ENCODE measurements at places on chromosomes 13 and 19. TPM values are rescaled to one million over a fixed set of nuclear protein-coding genes. Genes with fewer than 3 reads are reported as not detected.

- no peak for DNase-seq
These were observed 7.1 kb upstream of the GRTP1 start for GRCh38 chr13:113371061-113371460.

DNA sequence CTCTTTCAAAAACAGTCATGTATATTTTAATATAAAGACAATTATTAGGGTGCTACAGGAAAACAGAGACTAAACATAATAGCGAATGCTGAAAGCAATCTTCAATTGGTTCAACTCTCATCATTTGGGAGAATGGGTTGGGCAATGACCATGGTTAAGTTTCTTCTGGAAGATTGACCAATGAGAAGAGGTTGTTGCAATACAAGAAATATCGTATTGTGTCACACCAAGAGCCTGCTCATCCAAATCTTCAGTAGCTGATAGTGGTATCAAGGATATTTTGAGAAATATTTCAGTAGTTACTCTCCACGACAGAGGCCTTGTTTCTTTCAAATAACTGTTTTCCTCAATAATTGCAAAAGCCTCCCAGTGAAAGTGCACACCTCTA, 83.0 kb upstream of the FNDC3A start:
- no peak for DNase-seq

- DNase-seq, result no peak
These were observed 20.2 kb downstream of the CEBPA start for GRCh38 chr19:33282036-33282671.

GRCh38 chr19:58083021-58083420, 15.0 kb downstream of the ZSCAN18 start:
- DNase-seq, result no peak

DNA sequence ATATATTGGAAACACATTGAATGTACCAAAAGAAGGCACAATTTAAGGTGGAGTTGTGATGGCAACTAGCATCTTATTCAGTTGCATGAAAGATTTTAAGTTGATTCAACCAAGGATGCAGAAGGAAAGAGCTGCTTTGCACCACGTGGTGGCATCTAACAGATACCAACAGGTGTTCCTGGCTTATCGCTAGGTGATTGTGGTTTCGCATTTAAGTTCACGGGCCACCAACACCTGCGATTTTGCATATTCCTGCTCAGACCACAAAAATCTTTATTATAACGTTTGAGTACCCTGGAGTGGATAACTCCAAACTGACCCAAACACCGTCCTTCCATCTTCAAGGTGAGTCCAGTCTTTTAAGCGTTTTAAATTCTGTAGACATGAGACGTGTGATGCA, 45.3 kb downstream of the RGCC start:
- no peak for DNase-seq

- DNase-seq, result no peak
These were observed 2.8 kb downstream of the MYADM start for GRCh38 chr19:53870485-53870844.

- no peak for DNase-seq
These were observed 440.9 kb downstream of the IRS2 start for GRCh38 chr13:109345433-109345941.

GRCh38 chr19:45667620-45668341, at the start of gene GIPR:
Gene GIPR, plus strand, starts transcription at chr19:45668221. Its CDS starts 1,300 bp downstream, at chr19:45669521.
- DNase-seq, result no peak

- peak; percentile 49 for DNase-seq
These were observed 2.2 kb downstream of the PDE4C start for GRCh38 chr19:18223860-18224524.

DNA sequence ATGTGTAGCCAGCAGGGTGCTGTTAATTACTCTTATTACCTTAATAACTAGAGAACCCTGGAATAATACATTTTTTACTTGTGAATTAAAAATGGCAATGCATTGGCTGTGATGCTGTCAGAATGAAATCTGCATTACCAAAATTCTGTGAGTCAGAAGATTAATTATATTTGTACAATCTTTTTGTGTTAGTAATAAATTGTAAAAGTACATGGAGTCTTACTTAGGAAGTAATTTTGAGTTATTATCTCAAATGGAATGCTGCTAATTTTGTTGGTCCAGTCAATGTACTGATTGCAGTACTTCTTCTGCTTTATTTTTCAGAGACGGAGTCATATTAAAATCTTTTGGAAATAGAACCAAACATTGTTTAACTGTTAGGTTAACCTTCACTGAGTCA, 152.0 kb upstream of the SLC10A2 start:
- no peak for DNase-seq

DNA sequence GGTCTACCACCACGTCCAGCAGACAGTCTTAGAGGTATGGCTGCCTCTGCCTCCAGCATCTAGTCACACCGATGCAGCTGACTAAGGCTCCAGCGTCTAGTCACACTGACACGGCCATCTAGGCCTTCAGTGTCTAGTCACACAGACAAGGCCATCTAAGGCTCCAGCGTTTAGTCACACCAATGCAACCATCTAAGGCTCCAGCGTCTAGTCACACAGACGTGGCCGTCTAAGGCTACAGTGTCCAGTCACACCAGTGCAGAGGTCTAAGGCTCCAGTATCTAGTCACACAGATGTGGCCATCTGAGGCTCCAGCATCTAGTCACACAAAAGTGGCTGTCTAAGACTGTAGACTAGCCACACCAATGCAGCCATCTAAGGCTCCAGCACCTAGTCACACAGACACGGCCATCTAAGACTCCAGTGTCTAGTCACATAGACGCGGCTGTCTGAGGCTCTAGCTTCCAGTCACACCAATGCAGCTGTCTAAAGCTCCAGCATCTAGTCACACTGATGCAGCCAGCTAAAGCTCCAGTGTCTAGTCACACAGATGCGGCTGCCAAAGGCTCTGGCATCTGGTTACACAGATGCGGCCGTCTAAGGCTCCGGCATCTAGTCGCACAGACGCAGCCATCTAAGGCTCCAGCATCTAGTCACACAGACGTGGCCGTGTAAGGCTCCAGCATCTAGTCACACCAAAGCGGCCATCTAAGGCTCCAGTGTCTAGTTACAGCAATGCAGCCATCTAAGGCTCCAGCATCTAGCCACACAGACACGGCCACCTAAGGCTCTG, 55.1 kb downstream of the KLF2 start:
- DNase-seq, result peak; percentile 46

GRCh38 chr19:54172471-54173358, at the start of gene TMC4:
Gene TMC4, minus strand, starts transcription at chr19:54173160. Its CDS starts 43 bp downstream, at chr19:54173117.
- DNase-seq, result no peak

DNA sequence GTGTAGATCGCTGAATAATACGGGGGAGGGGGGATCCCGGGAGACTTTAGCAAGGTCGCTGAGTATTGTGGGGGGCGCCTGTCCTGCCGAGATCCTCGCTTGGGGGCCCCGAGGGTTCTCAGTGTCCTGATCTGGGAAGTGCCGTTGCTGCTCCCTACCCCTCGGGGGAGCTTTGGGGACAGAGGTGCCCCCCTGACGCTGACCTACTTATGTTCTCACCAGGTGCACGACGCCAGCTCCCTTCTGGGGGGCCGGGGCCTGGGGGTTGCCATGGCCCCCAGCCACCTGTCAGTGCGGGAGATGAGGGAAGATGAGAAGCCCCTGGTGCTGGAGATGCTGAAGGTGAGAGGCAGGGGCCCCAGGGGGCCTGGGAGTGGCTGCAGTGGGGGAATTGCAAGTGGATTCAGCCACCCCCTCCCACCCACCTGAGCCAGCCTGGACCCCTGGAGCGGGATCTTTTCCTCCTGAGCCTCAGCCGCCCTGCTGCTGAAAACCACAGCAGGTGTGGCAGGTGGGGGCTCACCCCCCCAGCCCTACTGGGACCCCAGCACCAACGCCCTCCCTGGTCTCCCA, 537 bp downstream of the NAT14 start:
- no peak for DNase-seq

GRCh38 chr13:97448503-97449251, 14.7 kb downstream of the RAP2A start:
- no peak for DNase-seq

DNA sequence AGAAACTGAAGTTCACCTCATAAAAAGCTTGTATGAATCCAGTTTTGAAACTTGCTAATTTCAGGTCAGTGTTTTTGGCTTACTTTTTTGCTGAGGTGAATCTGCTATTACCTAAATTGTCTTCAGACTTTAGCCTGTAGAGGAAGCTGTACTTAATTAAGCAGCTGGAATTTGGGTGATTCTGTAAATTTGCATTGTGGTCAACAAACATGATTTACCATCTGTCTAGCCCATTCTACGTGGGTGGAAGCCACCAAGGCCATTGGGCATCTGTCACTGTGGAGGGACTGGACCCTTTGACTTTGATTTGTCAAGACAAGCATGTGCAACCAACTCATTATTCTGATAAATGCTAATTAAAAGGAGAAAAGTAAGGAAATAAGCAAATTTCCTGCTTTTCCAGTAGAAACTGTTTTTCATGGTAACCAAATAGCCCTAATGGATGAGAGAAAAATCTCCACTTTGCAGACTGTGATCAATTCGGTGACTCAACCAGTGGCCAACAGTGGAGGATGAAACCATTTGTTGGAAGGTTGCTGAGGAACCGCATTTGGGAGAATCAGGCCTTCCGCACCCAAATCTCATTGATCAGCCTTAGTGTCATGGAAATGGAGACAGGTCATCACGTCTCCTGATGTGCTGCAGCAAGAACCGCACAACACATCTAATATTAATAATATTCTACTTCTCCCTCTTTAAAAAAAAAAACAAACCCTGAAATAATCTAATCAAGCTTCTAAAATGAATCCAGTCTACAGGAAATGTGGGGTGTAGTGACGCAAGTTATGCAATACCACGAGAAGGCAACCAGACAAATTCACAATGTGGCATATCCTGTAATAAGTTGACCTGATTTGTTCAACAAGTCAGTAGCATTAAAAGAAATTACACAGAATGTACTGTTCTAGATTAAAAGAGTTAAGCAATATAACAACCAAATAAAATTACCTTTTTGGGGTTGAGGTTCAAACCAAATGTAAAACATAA, 54.3 kb downstream of the GARRE1 start:
- no peak for DNase-seq

GRCh38 chr19:47697863-47698609, 15.2 kb upstream of the EHD2 start:
- DNase-seq, result peak; percentile 89

DNA sequence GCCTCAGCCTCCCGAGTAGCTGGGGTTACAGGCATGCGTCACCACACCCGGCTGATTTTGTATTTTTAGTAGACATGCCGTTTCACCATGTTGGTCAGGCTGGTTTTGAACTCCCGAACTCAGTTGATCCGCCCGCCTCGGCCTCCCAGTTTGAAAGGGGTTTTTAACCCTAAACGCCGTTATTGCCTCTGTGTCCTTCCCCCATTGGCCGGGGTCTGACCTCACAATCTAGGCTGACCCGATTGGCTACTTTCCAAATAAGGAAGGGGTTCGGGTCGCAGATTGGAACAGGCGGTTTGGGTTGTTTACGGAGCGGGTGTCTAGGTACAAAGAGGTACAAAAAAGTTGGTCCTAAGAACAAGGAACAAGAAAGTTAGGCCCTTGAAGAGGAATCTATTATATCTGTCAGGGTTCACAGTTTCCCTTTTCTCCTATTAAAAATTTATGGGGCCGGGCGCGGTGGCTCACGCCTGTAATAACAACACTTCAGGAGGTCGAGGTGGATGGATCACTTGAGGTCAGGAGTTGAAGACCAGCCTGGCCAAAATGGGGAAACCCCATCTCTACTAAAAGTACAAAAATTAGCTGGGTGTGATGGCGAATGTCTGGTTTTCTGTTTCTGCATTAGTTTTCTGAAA, 1.0 kb downstream of the ZNF253 start:
- peak; percentile 51 for DNase-seq

- no peak for DNase-seq
These were observed 26.5 kb downstream of the PIP5K1C start for GRCh38 chr19:3673506-3674439.

DNA sequence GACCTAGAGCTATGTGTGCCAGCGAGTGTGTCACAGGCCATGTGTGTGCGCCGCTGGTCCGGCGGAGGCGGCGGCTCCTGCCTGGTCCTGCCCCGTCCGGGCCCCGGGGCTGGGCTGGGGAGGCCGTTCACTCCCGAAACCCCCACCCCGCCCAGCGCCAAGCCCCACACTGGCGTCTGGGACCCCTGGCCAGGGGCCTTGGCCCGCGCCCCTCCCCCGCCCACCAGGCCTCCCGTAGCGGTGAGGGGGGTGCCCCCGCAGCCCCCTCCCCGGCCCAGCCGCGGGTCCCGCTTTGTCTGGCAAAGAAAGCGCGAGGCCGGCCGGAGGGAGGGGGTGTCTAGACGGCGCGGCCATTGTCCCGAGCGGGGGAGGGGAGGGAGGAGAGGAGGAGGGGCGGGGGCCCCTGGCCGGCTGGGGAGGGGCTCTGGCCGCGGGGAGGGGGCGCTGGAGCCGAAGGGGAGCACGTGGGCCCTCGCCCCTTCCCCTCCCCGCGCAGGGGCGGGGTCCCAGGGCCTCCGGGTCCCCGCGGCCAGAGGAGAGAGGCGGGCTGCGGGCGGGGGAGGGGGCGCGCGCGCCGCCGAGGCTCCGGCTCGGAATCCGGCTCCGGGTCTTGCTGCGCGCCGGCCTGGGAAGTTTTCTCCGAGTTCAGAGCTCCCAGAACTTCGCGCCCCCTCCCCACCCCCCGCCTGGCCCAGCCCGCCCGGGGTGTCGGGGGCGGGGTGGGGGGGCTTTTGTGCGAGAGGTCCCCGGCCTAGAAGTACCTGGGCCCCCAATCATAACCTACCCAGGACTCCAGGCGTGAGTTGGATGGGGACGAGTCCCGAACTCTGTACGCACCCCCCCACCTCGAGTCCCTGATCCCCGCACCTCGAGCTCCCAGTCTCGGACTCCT, 888 bp downstream of the NOTCH3 start:
- DNase-seq, result no peak

GRCh38 chr13:34431827-34432581, 510.1 kb upstream of the NBEA start:
- no peak for DNase-seq

DNA sequence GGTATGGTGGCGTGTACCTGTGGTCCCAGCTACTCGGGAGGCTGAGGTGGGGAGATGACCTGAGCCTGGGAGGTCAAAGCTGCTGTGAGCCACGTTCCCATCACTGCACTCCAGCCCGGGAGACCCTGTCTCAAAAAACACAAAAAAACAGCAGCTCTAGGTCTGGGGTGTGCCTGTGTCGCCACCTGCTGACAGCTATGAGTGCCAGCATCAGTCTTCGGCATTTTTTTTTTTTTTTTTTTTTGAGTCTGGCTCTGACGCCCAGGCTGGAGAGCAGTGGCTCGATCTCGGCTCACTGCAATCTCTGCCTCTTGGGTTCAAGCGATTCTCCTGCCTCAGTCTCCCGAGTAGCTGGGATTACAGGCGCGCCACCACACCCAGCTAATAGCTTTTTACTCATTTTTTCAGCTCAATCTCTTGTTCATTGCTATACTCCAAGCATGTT, 10.1 kb downstream of the AP2S1 start:
- DNase-seq, result peak; percentile 72

- no peak for DNase-seq
These were observed 122.4 kb downstream of the TRPC4 start for GRCh38 chr13:37747071-37747612.

Gene RASAL3
- 0.21 TPM for polyA plus RNA-seq

Gene CDX2
- not detected for polyA plus RNA-seq

Gene LYL1
- polyA plus RNA-seq, result 1.1 TPM

Gene LYPD3
- 0.26 TPM for polyA plus RNA-seq

Gene IPO5
- polyA plus RNA-seq, result 75.0 TPM

Gene LILRA5
- 1.2 TPM for polyA plus RNA-seq

Gene RPS5
- polyA plus RNA-seq, result 1,312 TPM

Gene OR7C1
- polyA plus RNA-seq, result not detected

Gene TUBA3C
- 0.03 TPM for polyA plus RNA-seq

Gene FXYD7
- 0.13 TPM for polyA plus RNA-seq

Gene SIGLEC14
- polyA plus RNA-seq, result 0.49 TPM
